ENCODE measurements at places on chromosomes 6 and 20.

GRCh38 chr6:120584111-120584760, 750.0 kb downstream of the TBC1D32 start:
- no peak for DNase-seq

DNA sequence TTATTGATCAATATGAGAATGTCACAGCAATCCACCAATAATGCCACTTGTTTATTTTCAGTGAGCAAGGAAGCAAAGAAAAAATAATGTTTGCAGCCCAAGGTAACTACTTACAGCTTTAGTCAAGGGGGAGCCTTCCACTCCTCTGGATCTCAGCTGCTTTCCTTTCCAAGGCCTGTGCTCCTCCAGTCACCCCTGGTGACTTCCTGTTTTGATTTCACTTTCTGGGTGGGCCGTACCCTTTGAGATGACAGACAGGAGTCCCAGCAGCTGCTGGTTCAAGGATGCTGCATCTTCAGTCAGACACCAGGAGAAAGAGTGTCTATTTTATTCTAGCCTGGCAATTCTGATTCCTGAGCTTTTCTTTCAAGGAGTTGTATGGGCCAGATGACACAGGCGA, 5.6 kb upstream of the VNN2 start:
- no peak for DNase-seq

DNA sequence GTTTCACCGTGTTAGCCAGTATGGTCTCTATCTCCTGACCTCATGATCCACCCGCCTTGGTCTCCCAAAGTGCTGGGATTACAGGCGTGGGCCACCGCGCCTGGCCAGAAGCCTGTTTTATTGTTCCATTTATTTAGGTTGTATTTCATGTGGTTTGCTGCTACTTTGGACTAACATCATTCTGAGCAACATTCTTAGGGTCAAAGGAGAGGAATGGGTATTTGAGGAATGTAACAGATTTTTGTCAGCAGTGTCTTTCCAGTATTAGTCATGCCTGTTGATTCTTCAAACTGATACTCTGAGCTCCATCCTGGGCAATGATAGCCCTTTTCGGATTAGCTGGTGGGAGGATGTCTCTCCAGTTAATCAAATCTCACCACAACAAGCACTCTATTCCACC, 213.0 kb upstream of the CITED2 start:
- DNase-seq, result no peak

DNA sequence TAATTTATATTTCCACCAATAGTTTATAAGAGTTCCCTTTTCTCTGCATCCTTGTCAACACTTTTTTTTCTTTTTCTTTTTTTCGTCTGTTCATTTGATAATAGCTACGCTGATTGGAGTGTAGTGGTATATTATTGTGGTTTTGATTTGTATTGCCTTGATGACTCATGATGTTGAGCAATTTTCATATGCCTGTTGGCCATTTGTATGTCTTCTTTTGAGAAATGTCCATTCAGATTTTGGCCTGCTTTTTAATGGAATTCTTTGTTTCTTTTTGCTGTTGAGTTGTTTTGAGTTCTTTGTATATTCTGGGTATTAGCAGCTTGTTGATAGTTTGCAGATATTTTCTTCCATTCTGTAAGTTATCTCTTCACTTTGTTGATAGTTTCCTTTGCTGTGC, 773.4 kb downstream of the KIF16B start:
- DNase-seq, result no peak

DNA sequence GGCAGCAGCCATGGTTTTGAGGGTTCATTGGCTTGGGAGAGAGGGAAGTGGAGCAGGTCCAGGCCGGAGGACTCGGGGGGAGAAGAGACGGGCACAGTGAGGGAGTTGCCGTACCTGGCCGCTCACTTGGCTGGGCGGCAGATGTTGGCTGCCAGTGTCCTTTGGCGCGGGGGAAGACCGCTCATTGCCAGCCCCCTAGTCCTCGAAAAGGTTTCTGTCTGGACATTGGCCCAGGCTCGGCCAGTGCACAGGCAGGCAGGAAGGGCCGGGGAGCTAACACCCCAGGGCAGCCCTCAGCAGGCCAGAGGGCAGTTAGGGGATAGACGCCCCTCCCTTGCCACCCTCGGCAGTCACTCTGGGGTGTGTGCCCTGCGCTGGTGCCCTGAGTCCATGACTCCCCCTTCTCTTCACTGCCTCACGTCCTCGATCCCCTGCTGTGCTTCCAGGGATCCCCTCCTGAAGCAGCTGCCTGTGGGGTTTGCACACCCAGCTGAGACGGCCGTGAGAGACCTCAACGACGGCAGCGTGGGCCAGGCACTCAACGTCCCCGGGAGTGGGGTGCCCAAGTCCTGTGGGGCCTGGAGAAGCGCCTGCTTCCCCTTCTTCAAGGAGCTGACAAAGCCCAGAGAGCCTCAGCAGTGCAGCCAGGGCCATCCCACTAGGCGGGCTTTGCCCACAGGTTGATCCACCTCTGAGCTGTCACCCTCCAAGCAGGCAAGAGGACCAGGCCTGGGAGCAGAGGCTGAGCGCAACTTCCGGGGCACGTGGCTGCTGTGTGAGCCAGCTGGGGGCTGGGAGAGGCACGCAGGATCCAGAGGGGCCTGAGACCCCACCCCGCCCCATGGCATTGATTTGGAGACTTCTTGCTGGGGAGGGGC, 20.4 kb downstream of the RBM38 start:
- no peak for DNase-seq

- DNase-seq, result no peak
These were observed 1.5 kb upstream of the COL9A3 start for GRCh38 chr20:62815066-62815991.

GRCh38 chr6:13633343-13633742, 18.2 kb downstream of the NOL7 start:
- no peak for DNase-seq

GRCh38 chr6:160400446-160400845, 52.3 kb downstream of the SLC22A3 start:
- no peak for DNase-seq

- no peak for DNase-seq
These were observed 112.4 kb downstream of the TAF4 start for GRCh38 chr20:61953037-61954021.
